ENCODE measurements at places on chromosomes 6 and 20.

- DNase-seq: no peak
Measured at GRCh38 chr20:46931699-46932098, 37.1 kb downstream of the EYA2 start.

DNA sequence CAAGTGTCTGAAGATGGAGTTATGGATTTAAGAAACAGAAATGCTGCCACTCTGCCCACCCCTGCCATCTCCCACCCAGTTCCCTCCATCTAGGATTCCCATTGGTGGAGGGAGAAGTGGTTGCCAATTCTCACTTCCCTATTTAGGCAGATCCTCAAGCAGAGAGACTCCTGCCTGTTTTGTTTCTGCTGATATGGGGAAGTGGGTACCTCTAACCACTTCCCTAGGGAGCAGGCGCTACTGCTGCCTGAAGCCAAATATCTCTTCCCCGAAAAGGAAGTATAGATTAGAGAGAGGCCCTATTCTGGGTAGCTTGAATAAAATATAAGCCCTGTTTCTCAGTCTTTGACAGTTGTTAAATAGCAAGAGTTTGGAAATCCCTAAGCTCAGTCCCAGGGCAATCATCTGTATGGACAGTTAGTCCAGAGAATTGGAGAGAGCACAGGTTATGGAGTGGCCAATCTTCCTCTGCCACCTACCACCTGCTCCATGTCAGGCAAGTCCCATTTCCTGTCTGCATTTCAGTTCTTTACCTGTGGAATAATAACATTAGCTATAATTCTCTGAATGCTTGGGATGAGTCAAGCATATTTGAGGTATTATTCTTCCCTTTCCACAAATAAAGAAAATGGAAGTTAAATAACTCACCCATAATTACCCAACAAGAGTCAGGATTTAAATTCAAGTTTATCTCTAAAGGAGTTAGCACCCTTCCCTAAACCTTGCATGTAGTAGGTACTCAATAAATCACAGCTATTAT, 2.6 kb upstream of the ADGB start:
- no peak for DNase-seq

DNA sequence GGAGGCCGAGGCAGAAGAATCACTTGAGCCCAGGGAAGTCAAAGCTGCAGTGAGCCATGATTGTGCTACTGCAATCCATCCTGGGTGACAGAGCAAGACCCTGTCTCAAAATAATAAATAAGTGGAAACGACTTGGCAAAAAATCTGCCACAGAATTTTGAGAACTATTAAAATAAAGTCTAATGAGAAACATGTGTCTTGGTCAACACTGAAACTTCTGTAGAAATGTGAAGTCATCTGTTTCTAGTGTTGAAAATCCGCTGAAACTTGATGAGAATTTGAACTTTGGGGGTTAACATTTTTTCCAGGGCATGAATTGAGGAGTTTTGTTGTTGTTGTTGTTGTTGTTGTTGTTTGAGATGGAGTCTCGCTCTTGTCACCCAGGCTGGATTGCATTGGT, 29.0 kb upstream of the BCLAF1 start:
- DNase-seq: no peak

DNA sequence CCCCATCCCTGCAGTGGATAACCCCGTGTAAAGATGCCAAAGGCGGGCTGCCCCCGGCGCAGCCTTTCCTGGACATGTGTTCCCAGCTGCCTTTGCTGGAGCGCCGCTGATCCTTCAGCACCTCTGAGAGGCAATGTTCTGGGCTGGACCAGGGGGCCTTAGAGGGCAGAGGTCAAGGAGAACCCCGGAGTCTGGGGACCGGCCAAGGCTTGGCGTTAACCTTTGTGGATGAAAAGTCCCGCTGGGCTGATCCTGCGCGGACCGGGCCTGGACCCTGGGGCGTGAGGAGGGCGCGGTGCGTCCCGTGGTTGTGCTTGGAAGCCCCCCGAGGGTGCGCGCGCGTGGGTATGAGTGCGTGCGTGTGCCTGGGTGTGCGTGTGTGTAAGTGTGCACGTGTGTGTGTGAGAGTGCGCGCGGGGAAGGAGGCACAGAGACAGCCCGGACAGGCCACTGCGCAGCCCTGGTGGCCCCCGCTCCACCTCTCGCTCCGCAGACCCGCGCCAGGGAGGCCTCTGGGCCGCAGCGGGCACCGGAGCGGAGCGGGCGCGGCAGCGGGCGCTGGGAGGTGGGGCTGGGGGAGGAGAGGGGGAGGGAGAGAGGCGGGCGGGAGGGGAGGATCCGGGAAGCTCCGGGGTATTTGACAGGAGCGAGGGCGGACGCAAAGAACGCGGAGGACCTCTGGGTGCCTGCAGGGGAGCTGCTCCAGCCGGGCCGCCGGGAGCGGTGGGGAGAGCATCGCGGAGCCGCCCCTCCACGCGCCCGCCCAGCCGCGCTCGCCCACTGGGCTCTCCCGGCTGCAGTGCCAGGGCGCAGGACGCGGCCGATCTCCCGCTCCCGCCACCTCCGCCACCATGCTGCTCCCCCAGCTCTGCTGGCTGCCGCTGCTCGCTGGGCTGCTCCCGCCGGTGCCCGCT, at the start of gene SMOC2:
Gene SMOC2, plus strand, starts transcription at position 665 of the 914 bp plus-strand sequence. Its CDS starts 187 bp downstream, at position 852.
- DNase-seq: no peak

DNA sequence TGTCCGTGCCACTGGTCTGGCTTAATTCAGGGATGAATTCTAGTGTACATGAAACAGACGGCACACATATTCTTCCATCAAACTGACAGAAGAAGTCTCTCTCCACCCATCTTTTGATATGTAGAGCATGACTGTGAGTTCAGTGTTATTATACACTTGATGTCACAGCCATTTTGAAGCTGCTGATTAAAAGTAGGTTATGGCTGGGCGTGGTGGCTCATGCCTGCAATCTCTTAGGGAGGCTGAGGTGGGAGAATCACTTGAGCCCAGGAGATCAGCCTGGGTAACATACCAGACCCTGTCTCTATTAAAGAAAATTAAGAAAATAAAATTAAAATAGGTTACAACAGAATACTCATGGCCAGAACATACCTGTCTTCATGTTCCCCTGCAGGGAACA, 20.7 kb downstream of the C6orf15 start:
- DNase-seq: no peak

DNA sequence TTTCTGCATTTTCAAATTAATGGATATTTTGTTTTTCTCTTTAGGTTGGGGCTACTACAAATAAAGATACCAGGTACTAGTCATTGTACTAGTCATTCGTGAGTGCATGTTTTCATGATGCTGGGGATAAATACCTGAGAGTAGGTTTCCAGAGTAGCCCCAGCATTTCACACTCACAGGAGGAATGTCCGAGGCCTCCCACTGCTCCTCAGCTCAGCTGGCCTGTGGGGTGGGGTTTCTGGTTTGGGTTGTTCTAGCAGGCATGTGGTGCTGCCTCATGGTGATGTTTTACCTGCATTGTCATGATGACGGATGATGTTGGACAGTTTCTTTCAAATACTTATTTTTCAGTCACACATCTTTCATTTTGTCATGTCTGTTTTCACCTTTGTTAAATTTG, 144.5 kb downstream of the SMOC2 start:
- no peak for DNase-seq

DNA sequence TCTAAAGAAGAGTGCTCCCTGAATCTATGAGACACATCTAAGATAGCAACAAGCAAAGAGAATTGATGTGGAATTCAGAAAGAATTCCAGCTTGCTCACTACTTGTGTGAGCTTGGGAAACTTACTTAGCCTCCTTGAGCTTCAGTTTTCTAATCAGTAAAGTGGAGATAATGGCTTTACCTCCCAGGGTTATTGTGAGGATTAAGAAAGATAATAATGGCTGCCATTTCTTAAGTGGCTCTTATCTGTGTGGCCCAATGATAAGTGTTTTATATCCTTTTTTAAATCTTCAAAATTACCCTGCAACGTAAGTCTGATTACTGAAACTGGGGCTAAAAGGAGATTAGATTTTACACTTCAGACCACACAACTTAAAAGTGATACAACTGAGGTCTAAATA, 418.5 kb downstream of the LMBRD1 start:
- no peak for DNase-seq

DNA sequence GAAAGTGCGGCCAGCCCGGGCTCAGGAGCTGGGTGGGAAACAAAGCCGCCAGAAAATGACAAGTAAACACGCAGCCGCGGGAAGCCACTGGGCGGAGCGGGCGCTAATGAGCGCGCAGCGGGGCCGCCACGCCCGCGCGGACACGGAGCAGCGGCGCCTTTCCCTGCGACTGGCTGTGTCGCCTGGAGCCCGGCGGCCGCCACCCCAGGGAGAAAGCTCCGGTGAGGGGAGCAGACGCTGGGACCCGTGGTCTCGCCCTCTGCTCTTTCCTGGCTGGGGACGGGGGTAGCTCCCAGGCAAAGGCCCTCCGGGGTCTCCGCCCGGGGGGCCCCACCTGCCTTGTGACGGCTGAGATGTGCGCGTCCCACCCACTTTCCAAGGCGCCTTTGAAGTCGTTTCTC, 54.9 kb downstream of the PRR18 start:
- DNase-seq: no peak

GRCh38 chr20:6122873-6123648, at the start of gene FERMT1:
FERMT1 (minus strand) TSS chr20:6123030; CDS start chr20:6119554, 3,476 bp downstream.
- DNase-seq: peak; percentile 86

GRCh38 chr6:81485395-81485794, 267.1 kb downstream of the TENT5A start:
- DNase-seq: no peak

DNA sequence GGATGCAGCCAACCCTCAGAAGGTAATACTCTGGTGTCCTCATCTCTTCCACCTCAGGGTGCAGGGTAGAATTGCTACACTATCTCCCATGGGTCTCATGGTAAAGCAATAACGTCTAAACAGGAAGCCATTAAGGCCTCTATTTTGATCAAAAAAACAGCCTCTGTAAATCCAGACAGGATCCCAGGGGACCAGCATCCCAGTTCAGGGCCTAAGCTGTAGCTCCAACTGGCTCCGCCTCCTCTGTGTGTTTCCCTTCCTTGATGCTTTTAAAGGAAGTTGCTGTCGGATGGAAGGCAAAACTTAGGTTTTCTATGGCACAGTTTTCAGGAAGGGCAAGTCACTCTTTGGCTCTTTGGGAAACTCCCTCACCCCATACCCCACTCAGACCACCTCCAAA, 222.0 kb downstream of the MAFB start:
- no peak for DNase-seq

DNA sequence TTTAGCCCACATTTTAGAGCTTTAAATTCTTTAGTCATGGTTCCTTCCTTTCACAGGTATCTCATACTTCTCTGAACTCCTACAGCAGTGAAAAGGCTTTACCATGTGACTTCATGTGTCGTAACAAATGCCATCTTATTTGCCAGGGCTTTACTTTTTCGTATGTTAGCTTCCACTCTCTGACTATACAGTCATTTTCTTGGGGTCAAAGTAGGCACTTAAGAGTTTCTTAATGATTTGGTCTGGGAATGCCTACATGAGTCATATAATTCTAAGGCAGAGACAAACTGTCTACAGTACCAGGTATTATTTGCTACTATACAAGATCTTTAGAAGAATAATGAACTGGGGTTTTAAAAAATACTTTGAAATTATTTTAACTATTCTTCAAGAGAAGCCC, 15.0 kb downstream of the RAB23 start:
- DNase-seq: no peak

- no peak for DNase-seq
Measured at GRCh38 chr6:17224056-17224455, 57.1 kb upstream of the RBM24 start.

GRCh38 chr6:69584913-69585729, 211.7 kb downstream of the LMBRD1 start:
- no peak for DNase-seq

GRCh38 chr6:78577585-78577984, 289.8 kb upstream of the IRAK1BP1 start:
- DNase-seq: no peak

GRCh38 chr6:157656437-157656997, 166.5 kb upstream of the SNX9 start:
- DNase-seq: no peak

DNA sequence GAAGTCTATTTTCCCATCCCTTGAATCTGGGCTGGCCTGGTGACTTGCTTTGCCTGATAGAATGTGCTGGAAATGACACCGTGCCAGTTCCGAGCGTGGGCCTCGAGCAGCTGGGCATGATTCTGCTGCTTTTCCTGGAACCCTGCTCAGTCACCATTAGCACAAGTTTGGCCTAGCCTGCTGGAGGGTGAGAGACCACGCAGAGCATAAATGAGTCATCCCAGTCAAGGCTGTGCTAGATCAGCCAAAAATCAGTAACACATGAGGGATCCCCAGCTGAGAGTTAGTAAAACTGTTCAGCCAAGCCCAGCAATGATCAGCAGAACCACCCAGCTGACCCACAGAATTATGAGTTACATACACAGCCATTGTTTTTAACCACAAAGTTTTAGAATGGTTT, 74.8 kb upstream of the TOP1 start:
- no peak for DNase-seq

All from epithelial cell of prostate (primary cell).